ENCODE measurements at places on chromosomes 3 and 15.

- DNase-seq: no peak
Measured at GRCh38 chr15:40891810-40892446, 2.3 kb upstream of the VPS18 start.

DNA sequence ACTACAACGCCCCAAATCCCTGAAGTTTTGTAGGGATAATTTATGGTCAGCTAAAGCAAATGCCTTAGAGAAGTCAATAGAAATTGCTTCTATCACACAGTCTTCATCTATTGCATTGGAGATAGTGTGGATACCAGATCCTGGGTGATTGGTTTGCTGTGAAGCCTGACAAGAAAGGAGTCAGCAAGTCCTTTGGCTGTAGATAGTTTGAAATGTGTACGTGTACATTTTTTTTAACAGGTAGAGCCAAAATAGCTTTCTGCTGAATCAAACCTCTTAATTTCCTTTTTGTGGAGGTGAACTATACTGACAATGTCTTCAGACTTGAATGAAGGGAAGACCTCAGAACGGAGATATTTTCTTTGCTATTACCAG lies 312.3 kb downstream of the ZBBX start:
- DNase-seq: no peak

DNA sequence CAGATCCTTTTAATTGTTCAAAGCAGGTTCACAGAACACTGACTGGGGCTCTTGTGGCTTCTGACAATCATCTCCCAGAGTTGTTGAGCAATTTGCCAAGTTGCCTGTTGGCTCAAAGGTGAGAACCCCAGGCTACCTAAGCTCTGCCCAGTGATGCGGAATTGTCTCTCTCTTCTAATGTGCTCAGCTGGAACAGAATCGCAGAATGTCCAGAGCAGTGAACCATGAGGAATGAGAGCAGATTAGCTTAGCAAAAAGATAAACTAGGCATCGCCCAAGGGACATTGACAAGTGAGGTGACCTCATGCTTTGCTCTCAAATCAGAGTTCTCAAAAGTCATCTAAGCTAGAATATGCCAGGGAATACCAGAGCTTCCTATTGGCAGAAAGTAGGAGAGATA lies 148.1 kb downstream of the WDR76 start:
- DNase-seq: no peak

DNA sequence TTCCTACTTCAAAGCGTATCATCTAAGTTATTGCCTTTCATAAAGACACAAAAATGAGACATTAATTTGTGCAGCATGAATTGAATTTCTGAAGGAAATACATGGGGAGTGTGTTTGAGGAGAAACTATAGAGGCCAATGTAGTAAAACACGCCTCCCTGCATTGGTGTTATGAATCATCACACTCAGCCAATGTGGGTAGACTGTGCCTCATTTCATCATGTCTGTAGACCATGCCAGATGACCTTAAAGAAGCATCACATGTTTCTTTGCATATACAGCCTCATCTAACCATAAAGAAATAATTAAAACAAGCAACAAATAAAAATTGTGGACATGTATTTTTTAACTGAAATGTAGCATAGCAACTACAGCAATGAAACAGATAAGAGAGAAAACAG lies 486.0 kb upstream of the ADAMTS9 start:
- no peak for DNase-seq

DNA sequence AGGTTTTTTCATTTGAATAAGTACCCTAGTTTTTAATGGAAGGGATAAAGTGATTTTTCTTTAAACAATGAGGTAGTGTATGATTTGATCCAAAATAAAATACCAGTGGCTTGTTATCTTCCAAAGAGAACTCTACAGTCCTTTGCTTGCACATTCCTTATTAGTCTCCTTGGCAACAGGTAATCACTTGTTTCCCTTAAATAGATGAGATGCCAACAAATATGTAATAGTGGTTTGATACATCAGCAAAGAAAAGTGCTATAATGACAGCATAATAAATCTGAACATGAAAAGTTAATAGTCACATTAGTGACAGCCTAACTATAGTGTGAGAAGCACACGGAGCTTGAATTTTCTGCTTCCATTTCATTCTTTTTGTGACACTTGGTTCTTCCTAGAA lies 360.2 kb downstream of the ZNF385D start:
- DNase-seq: no peak

DNA sequence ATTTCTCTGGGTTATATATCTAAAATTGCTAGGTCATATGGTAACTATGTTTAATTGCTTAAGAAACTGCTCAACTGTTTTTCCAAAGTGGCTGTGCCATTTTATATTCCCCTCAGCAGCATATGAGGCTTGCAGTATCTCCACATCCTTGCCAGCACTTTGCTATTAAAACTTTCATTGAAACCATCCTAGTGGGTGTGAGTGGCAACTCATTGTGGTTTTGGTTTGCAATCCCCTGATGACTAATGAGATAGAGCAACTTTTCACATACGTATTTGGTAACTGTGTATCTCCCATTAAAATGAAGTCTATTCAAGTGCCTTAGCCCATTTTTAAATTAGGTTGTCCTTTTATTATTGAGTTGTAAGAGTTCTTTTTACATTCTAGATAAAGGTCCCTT lies 17.3 kb downstream of the KPNA1 start:
- DNase-seq: no peak

DNA sequence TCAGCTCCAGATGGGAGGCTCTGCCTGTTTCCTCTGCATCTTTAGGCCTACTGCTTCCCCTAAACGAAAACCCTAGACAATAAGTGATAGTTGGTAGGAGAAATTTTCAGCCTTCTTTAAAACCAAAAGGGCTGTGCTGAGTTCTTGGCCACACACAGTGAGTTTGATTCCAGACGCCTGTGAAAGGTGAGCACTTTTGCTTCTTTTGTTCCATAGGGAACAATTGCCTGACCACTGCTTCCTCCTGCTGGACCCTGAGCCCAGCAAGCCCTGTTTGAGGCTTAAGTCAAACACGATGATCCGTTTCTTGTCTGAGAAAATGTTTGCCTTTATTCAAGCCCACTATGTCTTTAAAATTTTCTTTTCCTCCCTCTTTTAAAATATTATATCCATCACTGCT lies 493.9 kb downstream of the ZIC1 start:
- DNase-seq: no peak

- DNase-seq: no peak
Measured at GRCh38 chr3:31377045-31377642, 155.6 kb upstream of the STT3B start.

GRCh38 chr3:179608931-179609720 lies 4.5 kb downstream of the NDUFB5 start:
- DNase-seq: no peak

- no peak for DNase-seq
Measured at GRCh38 chr3:38843898-38844297, 27.9 kb upstream of the SCN10A start.

DNA sequence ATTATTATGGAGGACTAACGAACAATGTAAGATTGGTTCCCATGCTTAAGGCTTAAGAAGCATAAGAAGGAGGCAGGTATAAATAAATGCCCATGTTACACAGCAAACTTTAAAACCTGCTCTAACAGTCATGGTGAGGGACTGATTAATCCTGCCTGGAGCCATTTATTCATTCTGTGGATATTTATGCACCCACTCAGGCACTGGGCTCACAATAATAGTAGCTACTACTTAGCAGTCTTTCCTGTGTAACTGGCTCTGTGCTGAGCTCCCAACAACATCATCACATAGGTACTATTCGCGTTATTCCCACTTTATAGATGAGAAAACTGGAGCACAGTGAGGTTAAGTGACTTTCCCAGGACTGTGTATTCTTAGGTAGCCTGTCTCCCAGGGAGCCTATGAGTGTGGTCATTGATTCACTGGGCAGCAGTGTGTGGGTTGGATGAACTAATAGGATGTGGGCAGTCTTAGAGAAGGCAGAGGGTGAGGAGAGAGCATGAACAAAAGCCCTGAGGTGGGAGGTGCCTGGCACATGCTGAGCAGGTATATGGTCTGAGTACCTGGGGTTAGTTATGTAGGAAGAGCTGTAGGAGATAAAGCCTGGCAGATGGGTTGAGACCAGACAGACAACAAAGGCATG lies 44.1 kb upstream of the UMPS start:
- no peak for DNase-seq

GRCh38 chr3:148957586-148957985 lies 33.8 kb upstream of the GYG1 start:
- DNase-seq: no peak
